ENCODE measurements at places on chromosomes 12 and 14. TPM values are rescaled to one million over a fixed set of nuclear protein-coding genes. Genes with fewer than 3 reads are reported as not detected.
A peak's percentile ranks its signal among the peaks of the same experiment; 100 is the strongest.

DNA sequence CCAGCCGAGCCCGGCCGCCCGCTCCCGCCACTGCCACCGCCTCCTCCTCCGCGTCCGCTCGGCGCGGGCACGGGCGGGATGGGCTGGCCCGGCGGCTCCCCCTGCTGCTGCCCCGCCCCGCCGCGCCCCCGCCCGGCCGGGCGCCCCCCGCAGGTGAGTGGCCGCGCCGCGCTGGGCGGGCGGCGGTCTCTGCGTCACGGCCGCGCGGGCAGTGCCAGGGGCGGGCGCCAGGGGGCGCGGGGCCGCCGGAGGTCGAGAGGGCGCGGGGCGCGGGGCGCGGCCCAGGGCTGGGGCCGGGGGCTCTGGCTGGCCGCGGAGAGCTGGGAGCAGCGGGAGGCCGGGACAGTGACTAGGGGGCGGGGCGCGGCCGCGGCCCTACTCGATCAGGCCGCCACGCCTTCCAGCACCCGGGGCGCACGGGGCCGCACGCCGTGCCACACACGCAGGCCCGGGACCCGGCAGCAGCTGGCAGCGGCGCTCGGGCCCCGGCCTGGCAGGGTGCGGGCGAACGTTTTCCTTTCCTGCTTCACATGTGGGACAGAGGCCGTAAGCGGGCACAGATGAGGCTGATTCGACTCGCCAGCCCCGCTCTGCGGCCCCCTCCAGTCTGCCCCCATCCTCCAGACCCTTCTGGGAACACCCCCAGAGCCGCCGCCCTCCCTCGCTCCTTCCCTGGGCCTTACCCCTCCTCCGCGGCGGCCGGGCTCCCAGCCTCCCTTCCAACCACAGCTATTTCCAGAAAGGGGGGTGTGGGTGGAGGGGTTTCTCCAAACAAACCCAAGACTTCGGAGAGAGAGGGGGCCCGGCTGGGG lies 2.4 kb upstream of the TNS2 start:
- peak; percentile 73 for DNase-seq

The JAG2 gene
- 6.3 TPM for total RNA-seq

The HCAR2 gene
- not detected for total RNA-seq

GRCh38 chr14:101025131-101025530 lies 121.6 kb upstream of the RTL1 start:
- no peak for DNase-seq

GRCh38 chr12:52794479-52795331 lies 1.2 kb downstream of the KRT3 start:
- no peak for DNase-seq

Measured in Daoy (cell line).